ENCODE measurements at places on chromosomes 1 and 21.

DNA sequence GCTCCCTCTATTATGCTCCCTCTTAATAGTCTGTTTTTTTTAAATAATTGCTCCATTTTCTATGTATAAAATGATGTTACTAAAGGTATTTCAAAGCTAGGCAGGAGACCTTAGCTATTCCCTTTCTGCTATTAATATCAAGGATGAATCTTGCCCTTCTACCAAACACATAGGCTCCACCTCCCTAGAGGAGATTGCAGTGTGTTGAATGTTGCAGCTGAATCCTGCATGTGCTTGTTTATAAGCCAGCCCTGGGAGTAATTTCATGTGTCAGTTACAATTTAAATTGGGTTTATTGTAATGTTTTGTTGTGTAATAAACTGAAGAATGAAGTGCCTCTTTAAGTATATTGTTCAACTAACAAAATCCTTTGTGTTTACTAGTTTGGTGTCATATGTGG is 66.0 kb downstream of the TMEM200B start:
- DNase-seq, result no peak

- no peak for DNase-seq
Measured at GRCh38 chr1:227280836-227281235, 37.5 kb downstream of the CDC42BPA start.

GRCh38 chr1:151238467-151238739 is 16.1 kb upstream of the PSMD4 start:
- peak; percentile 68 for DNase-seq

GRCh38 chr1:42052072-42052699 is 101.0 kb upstream of the GUCA2B start:
- no peak for DNase-seq

GRCh38 chr21:35861661-35862060 is 198.7 kb downstream of the SETD4 start:
- DNase-seq, result no peak
